ENCODE measurements at places on chromosomes 7 and 10. TPM values are rescaled to one million over a fixed set of nuclear protein-coding genes. Genes with fewer than 3 reads are reported as not detected.

Gene AMZ1
- 1.4 TPM for total RNA-seq

Gene OSBPL3
- total RNA-seq, result 46.6 TPM

Gene SEMA3A
- total RNA-seq, result 0.32 TPM

Gene SLC16A9
- total RNA-seq, result 4.8 TPM

Gene OIT3
- total RNA-seq, result not detected

Gene GTPBP10
- 26.6 TPM for total RNA-seq

Gene TMEM213
- total RNA-seq, result not detected

Gene PAX4
- total RNA-seq, result not detected

Gene ATP5F1C
- total RNA-seq, result 319 TPM

Gene TPK1
- total RNA-seq, result 7.7 TPM

Gene COBL
- total RNA-seq, result 0.21 TPM

Gene FBXO24
- total RNA-seq, result not detected

Gene TDRD1
- not detected for total RNA-seq

Gene SYT15B
- total RNA-seq, result 0.18 TPM

Gene IKZF1
- 131 TPM for total RNA-seq

Gene PSPH
- 24.8 TPM for total RNA-seq

Gene DMTF1
- total RNA-seq, result 79.0 TPM

Gene WAC
- total RNA-seq, result 87.9 TPM

DNA sequence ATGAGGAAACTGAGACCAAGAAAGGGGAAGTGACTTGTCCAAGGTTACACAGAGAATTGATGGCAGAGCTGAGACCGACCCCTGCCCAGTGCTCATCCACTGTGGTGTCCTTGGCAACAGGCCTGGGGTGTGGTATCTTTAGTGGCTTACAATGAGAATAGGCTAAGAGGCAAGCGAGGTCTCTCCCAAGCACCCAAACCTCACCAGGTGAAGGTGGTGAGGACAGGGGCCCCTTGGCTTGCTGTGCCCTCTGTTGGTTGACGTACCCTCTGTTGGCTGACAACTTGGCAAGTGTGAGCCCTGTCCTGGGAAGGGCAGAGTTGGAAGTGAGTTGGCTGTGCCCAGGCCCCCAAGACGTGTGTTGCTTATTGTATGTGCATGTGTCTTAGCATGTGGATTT is 166.9 kb downstream of the GRK5 start:
- no peak for DNase-seq
- no peak overlapping the region for H3K27ac ChIP-seq
- H3K36me3 ChIP-seq, result no peaks in the 10 kb centered on the region
- H3K4me1 ChIP-seq, result peaks cover 51% of the 10 kb centered on the region

DNA sequence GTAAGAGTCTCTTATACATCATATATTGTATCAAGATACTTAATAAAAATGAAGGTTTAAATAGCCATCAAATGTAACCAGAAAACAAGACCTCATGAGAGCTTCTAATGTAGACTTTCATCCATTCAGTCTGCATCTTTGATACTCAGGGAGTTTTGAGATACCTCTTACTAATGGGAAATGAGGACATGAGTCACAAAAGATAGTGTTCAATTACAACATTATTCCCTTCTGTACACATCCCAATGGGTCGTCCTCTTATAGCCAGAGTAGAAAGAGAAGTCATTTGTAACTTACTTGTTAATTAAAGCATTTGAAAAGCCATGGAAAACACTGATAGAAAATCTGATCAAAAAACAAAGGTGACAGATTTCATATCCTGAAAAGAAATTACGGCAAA is 19.4 kb downstream of the SHTN1 start:
- H3K4me3 ChIP-seq, result no peak overlapping the region
- H3K4me1 ChIP-seq, result no peaks in the 10 kb centered on the region
- H3K27me3 ChIP-seq, result no peaks in the 10 kb centered on the region
- no peak for DNase-seq

- no peaks in the 10 kb centered on the region for H3K27me3 ChIP-seq
- 0 out of 2 replicates have a peak, but pooled peaks cover 4% of the 10 kb centered on the region for H3K4me1 ChIP-seq
- H3K4me3 ChIP-seq, result no peak overlapping the region
- DNase-seq, result no peak
Observed at GRCh38 chr10:30819341-30820181, 190.0 kb upstream of the LYZL2 start.

DNA sequence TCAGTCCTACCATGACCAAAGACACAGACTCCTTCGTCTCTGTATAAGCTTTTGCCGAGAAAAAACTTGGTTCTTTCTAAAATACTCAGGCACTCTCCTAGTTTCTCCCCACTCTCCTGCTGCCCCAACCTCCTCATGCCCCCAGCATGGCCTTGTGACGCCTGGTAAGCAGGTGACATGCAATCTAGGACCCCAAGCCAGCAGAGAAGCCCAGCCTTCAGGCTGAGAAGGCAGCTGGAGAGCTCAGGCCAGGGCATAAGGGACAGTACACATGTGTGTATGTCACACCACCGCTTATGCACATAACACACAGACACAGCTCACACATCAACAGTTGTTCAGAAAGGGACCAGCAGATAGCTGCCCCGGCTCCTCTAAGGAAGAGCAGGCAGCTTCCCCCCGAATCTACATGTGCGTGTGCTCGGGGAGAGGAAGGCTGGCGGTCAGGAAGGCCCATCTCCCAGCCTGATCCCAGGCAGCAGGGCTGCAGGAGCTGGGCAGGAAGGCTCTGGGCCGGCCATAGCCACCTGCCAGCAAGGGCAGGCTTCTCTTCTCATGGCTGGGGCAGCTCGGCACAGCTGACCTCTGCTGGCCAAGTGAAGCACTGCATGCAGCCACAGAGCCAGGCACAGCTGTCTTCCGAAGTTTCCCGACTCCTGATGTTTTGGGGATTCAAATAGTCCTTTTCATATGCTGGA is 8.5 kb downstream of the DDX56 start:
- H3K36me3 ChIP-seq, result peaks cover 50% of the 10 kb centered on the region
- H3K27ac ChIP-seq, result no peak overlapping the region
- no peak for DNase-seq
- no peaks in the 10 kb centered on the region for H3K4me1 ChIP-seq

- no peaks in the 10 kb centered on the region for H3K36me3 ChIP-seq
- H3K27ac ChIP-seq, result no peak overlapping the region
- H3K27me3 ChIP-seq, result peaks cover 4% of the 10 kb centered on the region
- no peaks in the 10 kb centered on the region for H3K4me1 ChIP-seq
Observed at GRCh38 chr7:47254081-47254977, 327.6 kb downstream of the TNS3 start.

- no peak overlapping the region for H3K4me3 ChIP-seq
- H3K36me3 ChIP-seq, result no peaks in the 10 kb centered on the region
- H3K27ac ChIP-seq, result no peak overlapping the region
- no peaks in the 10 kb centered on the region for H3K27me3 ChIP-seq
Observed at GRCh38 chr10:9305018-9305655, 1250.6 kb downstream of the GATA3 start.

GRCh38 chr7:105011141-105011830 is 2.7 kb upstream of the KMT2E start:
- H3K4me1 ChIP-seq, result peaks cover 6% of the 10 kb centered on the region
- H3K4me3 ChIP-seq, result peak overlapping the region; percentile 81
- no peaks in the 10 kb centered on the region for H3K27me3 ChIP-seq
- peak overlapping the region; percentile 100 for H3K27ac ChIP-seq
- no peaks in the 10 kb centered on the region for H3K36me3 ChIP-seq

DNA sequence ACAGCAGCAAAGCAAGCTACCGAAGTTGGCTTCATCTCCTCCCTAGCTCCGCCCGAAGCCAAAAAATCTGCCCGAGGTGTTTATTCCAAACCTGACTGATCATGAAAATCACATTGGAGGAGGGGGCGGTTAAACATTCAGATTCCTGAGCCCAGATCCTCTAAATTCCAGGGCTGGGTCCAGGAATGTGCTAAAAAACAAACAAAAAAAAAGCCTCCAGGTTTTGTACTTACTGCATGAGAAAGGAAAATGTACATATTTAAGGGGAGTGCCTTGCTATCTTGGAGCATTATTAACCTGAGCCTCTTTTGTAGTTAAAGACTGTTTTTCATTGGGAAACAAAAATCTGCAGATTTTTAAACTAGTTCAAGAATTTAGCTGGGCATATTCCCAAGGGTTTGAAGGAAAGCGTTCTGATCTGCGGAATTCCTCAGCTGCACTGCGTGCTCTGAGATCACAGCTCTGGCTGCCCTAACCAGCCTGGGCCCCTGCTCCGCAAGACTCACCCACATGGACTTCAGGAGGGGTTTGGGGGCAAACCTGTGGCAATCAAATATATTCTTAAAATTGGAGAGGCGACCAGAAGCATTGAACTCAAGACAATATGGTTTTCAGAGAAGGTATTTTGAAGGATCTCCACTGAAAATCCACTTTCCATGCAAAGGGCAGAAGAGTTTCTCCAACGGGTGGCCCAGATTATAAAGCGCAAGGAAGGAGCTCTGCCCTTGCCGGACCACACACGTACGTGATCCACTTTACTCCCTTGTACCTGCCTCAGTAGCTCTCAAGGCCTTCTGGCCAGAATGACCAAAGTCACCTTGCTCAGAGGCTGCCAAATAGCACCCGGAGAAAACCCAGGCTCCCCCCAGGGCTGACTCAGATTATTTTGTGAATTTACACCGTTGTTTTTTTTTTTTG is 10.0 kb upstream of the TNS3 start:
- H3K36me3 ChIP-seq, result no peaks in the 10 kb centered on the region
- no peak overlapping the region for H3K27ac ChIP-seq
- DNase-seq, result no peak
- no peaks in the 10 kb centered on the region for H3K4me1 ChIP-seq

GRCh38 chr7:141324870-141325269 is 226.3 kb upstream of the AGK start:
- no peak overlapping the region for H3K27ac ChIP-seq
- no peaks in the 10 kb centered on the region for H3K27me3 ChIP-seq
- no peaks in the 10 kb centered on the region for H3K4me1 ChIP-seq
- no peak for DNase-seq
- H3K4me3 ChIP-seq, result no peak overlapping the region
- no peaks in the 10 kb centered on the region for H3K36me3 ChIP-seq

DNA sequence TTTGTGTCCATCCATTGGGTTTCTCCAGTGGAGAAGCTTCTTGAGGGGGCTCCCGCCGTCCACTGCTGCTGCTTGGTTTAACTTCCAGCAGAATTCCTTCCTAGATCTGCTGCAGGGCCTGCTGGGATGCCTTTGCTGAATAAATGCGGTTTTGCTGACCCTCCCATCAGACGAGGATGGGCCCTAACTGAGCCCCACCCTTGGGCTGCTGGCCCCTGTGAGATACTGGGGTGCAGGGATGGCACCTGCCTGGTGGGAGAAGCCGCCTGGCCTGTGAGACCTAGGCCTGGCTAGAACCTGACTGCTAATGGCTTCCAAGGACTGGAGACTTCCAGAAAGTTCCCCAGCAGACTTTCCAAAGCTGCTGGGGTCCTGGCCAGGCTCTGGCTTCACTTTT is 43.8 kb downstream of the ZNF467 start:
- no peak overlapping the region for H3K27ac ChIP-seq
- H3K4me1 ChIP-seq, result no peaks in the 10 kb centered on the region
- H3K36me3 ChIP-seq, result peaks cover 9% of the 10 kb centered on the region
- no peaks in the 10 kb centered on the region for H3K27me3 ChIP-seq

DNA sequence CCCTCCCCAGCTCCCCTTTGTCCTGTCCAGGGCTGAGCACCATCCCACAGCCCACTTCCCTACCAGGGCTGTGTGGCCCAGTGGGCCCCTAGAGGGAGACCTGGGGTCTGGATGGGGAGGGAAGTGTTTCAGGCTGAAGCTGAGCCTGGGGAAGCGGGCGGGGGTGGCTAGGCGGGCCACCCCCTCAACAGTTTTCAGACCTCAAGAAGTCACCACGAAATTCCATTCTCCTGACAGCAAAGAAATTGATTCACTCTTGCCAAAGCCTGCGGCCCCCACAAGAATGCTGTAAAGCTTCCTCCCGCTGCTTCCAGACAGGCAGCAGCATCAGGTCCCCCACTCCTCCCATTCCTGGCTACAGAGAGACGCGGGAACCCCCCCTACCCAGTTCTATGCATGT is 2.5 kb upstream of the LFNG start:
- no peak overlapping the region for H3K4me3 ChIP-seq
- H3K4me1 ChIP-seq, result peaks cover 19% of the 10 kb centered on the region
- H3K27ac ChIP-seq, result no peak overlapping the region

DNA sequence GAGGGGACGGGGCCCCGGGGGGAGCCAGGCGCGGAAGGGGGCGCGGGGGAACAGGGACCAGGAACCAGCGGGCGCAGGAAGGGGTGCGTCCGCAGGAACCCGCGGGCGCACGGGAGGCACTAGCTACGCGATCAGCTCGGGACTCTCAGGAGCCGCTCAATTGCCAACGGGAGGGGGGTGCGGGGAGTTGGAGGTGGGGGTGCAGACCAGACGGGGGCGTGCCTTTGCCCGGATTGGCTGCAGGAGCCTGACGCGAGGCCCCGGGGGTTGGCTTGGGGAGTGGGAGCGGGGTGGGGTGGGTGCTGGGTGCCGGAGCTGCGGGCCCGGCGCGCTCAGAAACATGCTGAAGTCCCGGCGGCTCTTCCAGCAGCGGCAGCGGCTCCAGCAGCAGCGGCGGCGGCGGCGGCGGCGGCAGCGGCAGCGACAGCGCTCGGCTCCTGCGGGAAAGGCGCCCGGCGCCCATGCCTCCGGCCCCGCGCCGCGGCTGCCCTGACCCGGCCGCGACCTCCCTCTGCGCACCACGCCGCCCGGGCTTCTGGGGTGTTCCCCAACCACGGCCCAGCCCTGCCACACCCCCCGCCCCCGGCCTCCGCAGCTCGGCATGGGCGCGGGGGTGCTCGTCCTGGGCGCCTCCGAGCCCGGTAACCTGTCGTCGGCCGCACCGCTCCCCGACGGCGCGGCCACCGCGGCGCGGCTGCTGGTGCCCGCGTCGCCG is at the start of gene ADRB1:
Gene ADRB1 (plus strand): TSS at position 335 of the 715 bp plus-strand sequence. CDS start 267 bp downstream, at position 602.
- peaks cover 5% of the 10 kb centered on the region for H3K4me1 ChIP-seq
- H3K36me3 ChIP-seq, result no peaks in the 10 kb centered on the region

DNA sequence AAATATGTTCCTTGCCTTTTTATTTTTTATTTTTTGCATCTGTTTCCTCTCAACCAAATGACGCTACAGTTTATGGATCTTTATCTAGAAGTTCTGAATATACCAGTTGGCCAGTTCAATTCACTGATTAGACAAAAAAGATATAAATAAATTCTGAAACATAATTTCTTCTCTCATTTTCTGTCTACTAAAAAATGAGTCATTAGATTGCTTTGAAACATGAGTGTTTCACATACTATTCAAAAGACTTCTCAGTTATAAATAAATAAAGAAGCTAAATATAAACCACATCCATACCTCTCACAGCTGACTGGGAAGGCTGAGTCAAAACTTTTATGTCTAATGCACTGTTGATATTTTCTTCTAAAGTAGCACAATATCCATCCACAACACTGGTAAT is 97.6 kb upstream of the GPR22 start:
- no peak overlapping the region for H3K4me3 ChIP-seq
- no peaks in the 10 kb centered on the region for H3K27me3 ChIP-seq
- no peaks in the 10 kb centered on the region for H3K36me3 ChIP-seq
- H3K27ac ChIP-seq, result no peak overlapping the region
- no peaks in the 10 kb centered on the region for H3K4me1 ChIP-seq
- DNase-seq, result no peak

- no peaks in the 10 kb centered on the region for H3K4me1 ChIP-seq
- no peak overlapping the region for H3K27ac ChIP-seq
- no peaks in the 10 kb centered on the region for H3K36me3 ChIP-seq
- H3K4me3 ChIP-seq, result no peak overlapping the region
- no peak for DNase-seq
Observed at GRCh38 chr7:21927693-21928092, 18.0 kb downstream of the CDCA7L start.

GRCh38 chr10:93475871-93476270 is 6.3 kb downstream of the MYOF start:
- H3K4me1 ChIP-seq, result no peaks in the 10 kb centered on the region
- peaks cover under 1% of the 10 kb centered on the region for H3K27me3 ChIP-seq
- no peak overlapping the region for H3K27ac ChIP-seq
- H3K4me3 ChIP-seq, result no peak overlapping the region

GRCh38 chr7:4883372-4884144 is at the start of gene RADIL:
TSS of gene RADIL (minus strand) at chr7:4883716. CDS start at chr7:4878139, 5,577 bp downstream.
- peaks cover 3% of the 10 kb centered on the region for H3K27me3 ChIP-seq
- H3K4me3 ChIP-seq, result no peak within 1 kb of the TSS
- no peaks in the 10 kb centered on the region for H3K36me3 ChIP-seq
- no peak within 1 kb of the TSS for H3K27ac ChIP-seq
